ENCODE measurements at places on chromosomes 5 and 9.

DNA sequence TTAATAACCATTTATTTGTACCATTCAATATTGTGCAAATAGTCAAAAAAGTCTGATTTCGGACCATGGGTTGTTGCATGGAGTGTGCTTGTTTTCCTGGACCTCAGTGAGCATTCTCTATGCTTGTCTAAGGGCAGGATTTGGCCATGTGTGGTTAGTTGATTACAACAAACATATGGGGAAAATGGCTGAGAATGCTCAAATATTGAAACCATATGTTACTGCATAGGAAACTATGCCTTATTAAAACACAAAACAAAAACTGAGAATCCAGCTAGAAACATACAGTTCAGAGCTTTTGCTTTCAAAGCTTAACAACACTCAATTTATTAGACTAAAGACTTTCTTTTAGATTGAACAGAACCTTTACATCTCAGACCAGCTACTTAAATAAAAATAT lies 928.3 kb downstream of the NR2F1-AS1 start:
- DNase-seq = no peak

- DNase-seq = no peak
These were observed 25.7 kb upstream of the INSYN2B start for GRCh38 chr5:170006021-170006420.

DNA sequence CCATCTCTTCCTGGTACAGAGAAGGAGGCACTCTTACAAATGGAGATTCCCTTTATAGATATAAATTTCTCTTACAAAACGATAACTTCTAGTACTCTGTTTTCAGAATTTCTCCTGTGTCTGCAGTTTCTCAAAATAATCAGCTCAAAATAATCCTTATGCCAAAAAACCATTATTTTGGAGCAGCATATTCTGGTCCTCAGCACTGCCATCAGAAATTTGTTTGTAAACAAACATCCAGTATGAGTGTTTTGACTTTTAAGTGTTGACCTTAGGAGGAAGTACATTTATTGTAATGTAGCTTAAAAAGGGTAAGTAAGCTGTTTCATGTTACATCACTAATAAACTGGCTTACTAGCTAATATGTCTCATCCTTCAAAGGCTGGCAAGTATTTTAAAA lies 52.8 kb upstream of the SNAPC3 start:
- no peak for DNase-seq

GRCh38 chr5:150245111-150245789 lies 44.3 kb downstream of the CAMK2A start:
- DNase-seq = no peak

GRCh38 chr5:127878174-127878750 lies 175.1 kb downstream of the CCDC192 start:
- DNase-seq = no peak

GRCh38 chr5:154945695-154946301 lies 4.9 kb downstream of the MRPL22 start:
- DNase-seq = no peak

GRCh38 chr5:143131972-143132371 lies 271.5 kb downstream of the NR3C1 start:
- DNase-seq = no peak

DNA sequence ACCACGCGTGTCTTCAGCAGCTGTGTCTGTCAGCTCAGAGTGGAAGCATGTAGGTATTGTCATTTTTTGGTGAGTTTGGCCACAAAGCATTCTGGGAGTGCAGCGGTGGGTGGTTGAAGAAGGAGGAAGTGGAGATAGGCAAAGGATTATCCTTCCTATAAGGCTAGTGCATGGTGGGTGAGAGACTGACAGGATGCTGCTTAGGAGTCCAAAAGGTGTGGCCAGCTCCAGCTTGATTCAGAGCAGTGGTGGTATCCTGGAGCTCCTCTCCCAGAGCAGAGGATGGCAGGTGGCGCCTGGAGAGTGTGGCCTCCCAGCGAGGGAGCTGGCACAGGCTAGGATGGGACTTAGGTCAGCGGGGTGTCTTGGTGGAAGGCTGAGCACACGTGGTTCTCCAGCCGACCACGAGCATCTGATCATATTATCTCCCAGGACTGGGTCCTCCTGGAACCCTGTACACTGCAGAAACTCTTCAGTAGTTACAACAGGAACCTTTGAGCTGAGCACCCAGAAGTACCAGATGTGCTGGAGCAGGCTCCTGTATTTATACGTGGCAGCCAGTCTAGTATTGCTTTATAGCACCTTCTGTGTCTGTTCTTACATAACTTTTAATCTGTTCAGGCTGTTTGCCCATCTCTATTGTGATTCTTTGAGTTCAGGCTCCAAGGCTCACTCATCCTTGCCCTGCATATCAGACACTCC lies 29.6 kb downstream of the MAML1 start:
- no peak for DNase-seq

DNA sequence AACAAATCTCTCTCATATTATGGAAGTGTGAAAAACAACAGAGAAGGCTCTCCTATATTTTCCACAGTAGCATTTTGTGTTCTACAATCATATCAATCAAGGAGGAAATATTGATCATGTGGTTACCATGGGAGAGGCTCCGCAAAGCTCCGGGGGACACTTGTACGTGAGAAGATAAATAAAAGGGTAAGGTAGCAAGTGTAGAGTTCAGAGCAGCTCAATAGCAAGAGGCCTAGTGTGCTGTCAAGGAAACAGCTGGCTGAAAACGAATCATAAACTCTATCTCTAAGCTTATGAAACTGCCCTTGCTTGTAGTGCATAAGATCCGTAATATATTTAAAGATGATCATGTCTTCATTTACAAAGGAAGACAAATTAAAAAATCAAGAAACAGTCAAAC lies 57.5 kb downstream of the CDH18 start:
- DNase-seq = no peak

GRCh38 chr5:170545313-170545712 lies 41.5 kb downstream of the KCNIP1 start:
- no peak for DNase-seq

- DNase-seq = no peak
These were observed 337.5 kb downstream of the CDH9 start for GRCh38 chr5:26700759-26701384.

DNA sequence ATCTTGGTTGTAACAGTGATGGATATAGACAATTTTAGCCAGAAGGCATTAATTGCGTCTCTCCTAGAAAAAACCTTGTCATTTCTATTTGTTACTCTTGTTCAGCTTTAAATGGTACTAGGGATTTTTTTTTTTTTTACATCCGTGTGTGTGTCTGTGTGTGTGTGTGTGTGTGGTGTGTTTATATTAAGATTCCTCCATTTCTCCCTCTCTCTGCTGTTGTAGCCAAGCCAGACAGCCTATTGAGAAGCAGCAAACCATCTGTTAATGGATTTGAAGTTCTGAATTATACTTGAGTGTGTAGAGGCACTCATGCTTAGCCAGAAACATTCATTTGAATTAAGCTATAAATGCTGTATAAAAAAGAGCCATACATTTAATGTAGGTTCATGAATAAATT lies 72.3 kb downstream of the SLF1 start:
- DNase-seq = no peak

DNA sequence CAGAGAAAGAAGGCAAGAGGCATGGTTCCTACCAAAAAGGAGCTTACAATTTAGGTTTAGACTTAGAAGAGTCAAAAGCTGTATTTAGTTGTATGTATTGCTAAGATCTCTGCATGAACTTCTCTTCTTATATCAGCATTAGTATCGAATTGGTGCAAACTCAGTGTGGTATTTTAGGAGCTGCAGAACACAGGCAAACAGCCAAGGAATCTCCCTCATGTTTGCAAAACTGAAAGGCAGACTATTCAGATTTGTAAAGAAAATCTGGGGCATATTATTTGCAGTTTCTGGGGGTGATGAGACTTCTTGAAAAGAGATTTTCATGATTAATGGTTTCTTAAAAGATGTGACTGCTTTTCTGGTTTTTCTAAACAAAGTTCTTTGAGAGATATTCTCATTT lies 252.7 kb downstream of the CEMIP2 start:
- DNase-seq = no peak

DNA sequence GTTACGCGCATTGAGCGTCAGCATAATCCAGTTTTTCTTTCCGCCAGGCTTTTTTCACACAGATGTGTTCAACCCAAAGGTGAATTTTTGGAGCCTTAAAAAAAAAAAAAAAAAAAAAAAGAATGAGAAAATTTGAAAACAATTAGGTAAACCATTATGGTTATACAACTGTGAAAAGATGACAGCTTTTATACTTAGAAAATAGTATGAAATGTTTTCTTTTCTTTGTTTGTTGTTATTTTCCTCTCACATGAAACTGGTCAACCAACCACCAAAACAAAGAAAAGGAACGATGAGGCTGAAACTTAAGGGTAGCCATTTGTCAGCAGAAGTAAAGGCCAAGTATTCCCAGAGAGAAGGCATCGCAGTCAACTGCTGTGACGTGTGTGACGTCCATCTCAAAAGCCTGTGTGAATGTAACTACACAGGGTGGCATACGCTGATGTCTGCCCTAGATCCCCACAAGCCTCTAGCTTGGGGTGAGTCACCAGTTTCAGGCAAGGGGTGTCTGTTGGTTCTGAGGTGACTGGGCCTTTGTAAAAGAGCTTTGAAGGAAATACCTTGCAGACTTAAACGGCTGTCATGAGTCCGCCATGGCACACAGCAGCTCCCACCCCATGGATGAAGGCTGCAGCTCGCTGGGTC lies 182.9 kb downstream of the AOPEP start:
- DNase-seq = no peak

- no peak for DNase-seq
These were observed 27.9 kb downstream of the USP20 start for GRCh38 chr9:129863059-129863690.

- DNase-seq = no peak
These were observed 128.2 kb downstream of the OLFM1 start for GRCh38 chr9:135215571-135216161.

- no peak for DNase-seq
These were observed 13.9 kb upstream of the RARS1 start for GRCh38 chr5:168472329-168472728.

DNA sequence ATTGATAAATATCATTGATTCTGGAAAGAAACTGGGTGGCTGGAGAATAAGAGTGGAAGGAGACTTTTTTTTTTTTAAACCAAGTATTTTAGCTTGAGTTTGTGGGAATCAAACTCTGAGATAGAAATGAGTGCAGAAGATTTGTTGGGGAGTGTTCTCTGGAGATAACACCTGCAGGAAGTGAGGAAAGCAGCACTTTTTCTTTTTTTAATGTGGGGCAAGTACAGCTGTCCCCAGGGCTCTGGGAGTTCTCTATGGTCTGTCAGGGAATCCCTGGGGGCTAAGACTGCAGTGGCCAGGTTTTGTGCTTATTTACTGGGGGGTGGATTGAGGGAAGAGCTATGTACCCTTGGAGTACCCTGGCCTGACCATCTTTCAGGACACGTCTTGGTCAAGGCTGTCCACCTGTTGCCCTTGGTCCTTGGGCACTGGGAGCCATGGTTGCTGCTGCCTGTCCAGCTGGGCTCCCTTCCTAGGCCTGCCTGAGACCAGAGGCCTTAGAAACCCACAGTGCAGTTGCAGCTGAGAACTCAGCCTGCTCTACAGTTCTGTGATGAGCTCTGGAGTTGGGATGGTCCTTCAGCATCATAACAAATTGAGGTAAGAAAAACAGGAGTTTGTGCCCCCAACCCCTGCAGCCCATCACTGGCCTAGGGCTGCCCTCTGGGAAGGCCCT lies 85.8 kb downstream of the PHAX start:
- no peak for DNase-seq

- no peak for DNase-seq
These were observed 706.6 kb downstream of the EFNA5 start for GRCh38 chr5:106964132-106964531.

DNA sequence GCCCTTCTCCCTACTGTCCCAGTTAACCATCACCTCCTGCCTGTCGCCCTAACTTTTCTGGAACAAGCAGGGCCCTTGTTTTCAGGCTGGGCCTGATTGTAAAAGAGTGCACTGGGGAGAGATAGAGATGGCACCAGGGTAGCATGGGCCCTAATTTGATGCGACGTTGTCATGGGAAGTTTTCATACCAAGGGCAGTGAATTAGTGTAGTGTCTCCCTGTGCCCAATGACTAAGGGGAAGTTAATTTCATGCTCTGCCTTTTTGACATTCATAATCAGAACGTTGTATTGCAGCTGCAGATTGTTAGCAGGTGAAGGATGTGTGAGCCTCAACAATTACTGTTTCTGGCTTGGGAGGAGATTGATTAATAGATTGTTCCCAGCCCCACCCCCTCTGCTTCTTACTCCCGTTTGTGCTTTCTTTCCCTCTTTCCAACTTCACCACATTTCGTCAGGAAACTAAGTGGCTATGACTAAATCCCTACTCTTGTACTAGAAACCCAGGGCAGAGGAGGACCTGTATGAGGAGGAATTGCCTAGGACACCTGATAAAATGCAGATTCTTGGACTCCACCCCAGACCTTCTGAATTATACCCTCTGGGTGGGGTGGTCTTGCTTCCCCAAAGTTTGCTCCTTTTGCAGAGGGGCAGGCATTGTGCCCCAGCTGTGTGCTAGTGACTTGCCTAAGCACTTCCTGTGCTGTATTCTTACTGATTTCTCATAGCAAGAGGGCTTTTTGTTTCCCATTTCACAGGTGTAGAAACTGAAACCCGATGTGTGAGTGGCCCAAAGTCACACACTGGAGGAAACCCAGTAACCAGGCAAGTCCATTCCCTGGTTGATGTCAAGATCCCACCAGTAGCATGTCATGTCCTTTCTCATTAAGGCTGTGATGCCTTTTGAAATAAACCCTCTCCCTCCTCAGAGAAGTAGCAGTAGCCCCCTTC lies 56.3 kb downstream of the DAB2IP start:
- DNase-seq = no peak

GRCh38 chr9:27595733-27596132 lies 22.5 kb upstream of the C9orf72 start:
- DNase-seq = no peak

DNA sequence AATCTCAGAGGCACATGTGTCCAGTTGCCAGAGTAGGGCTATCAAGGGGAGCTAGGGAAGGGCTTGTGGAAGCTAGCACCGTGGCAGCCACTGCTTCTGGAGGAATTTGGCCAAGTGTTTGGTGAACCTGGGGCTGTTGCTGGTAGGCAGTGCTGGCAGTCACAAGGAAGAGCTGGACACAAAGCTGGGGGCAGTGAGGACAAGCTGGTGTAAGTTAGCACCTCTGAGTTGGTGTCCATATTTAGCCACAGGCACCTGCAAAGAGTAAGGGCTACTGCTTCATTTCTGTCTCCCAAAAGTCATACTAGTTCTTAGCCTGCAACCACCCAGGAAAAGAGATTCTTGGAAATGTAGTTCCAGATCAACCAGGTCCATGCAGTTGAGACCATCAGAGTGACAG lies 359.4 kb downstream of the CSNK1G3 start:
- DNase-seq = no peak

GRCh38 chr5:145157841-145158240 lies 677.3 kb downstream of the PRELID2 start:
- DNase-seq = no peak
